ENCODE measurements at places on chromosomes 4 and X.

DNA sequence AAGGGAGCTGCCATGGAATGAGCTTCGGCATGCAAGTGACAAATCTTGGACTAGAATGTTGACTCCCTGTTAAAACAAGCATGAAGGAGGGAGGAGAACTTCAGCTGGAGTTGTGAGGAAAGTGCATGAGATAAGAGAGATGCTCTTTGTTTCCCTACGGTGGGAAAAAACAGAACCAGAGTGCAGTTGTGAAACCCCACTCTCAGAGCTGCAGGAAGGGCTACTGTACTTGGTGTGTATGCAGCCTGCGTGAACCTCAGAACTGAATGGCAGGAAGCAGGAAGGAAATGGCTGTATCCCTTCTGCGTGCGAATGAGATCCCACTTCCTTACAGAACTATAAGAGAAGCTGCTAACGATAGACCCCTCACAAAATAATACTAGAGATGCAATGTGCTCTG is 57.2 kb downstream of the EGF start:
- DNase-seq = no peak

- no peak for DNase-seq
These were observed 853.7 kb downstream of the FAT4 start for GRCh38 chr4:126168484-126168883.

DNA sequence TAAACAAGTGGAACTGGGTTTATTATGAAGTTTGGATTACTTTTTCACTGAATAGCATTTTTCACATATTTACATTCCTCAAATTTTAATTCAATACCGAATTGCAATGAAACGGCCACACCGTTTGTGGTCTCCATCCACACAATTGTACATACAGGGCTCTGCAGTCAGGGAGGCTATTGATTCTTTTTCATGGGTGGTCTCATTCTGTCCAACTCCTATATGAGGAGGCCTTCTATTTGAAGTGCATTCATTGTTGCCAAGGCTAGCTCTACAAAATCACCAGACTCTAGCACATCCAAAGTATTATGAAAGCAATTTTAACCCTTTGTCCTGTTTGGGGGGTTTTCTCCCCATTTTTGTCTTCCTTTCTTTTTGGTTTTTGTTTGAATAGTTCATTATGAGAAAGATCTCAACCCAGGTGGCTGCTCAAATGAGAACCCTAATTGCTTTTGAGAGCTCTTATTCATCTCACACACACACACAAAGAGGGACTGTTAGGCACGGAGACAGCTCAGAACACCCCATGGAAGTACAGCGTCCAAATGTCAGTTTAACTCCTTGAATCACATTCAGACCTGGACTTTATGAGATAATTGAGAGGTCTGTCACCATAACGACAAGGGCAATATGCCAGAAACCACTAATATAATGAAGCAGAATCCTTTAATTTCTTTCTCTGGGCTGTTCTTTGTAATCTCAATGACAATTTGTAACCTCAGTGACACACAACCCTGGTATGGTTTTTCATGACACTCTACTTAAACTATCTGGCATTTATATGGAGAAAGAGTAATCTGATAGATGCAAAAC is 79.4 kb downstream of the NLGN4X start:
- no peak for DNase-seq

DNA sequence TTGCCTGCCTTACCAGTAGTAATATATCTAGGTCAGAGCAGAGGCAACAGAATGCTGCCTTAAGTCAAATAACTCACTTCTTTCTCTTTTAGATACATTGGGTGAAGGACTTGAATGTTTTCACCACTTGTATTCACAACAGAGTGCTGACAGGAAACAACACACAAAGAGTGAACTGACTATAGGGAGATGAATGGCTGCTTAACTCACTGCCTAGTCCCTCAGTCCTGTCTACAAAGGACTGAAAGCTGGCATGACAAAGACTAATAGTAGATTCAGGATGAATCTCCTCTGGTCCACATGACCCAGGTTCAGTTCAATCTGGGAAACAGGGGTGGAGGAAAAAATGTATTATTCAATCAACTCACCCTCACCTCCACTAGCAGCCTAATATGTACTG is 134.2 kb downstream of the GALNTL6 start:
- no peak for DNase-seq

GRCh38 chrX:112654871-112655270 is 24.9 kb downstream of the LHFPL1 start:
- DNase-seq = no peak

DNA sequence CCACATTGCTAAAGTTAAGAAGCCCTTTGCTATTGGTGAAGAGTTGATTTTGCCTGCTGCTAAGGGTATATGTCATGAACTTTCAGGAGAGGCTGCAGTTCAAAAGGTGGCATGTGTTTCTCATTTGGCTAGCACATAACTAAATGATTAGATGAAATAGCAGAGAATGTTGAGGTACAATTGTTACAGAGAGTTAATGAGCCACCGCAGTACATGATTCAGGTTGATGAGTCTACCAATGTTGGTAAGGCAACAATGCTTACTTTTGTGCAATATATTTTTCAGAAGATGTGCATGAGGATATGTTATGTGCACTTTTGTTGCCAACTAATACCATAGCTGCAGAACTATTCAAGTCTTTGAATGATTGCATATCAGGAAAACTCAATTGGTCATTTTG is 21.1 kb upstream of the CXCL2 start:
- no peak for DNase-seq

DNA sequence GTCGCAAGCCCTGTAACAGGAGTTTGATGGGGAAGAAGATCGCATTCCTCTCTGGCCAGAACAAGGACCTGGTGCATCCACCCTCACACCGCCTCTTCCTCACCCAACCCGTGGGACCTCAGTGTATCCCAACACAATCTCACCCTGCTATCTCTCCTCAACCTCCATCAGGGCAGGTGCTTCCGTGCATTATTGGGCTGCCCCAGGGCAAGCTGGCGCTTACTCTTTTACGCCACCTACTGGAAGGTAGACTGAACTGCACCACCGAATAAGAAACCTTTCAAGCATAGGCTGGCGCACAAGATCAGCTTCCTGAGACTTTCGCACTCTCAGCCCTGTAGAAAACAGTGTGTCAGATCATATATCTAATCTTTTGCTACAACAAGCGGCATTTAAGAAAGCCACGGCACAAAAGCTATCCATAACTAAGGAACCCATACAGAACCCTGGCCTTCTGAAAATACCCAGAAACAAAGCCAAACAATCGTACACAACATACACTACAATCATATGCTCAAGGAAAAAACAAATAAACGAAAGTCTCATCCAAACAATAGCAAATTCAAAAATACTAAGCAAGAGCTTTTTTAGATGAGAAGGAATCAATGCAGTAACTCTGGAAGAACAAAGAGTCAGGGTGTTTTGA is 209.3 kb downstream of the UGT8 start:
- peak; percentile 11 for DNase-seq

All from activated CD4-positive, alpha-beta T cell treated with anti-CD3 and anti-CD28 coated beads, Interleukin-2, amount 50 U/mL, for 24 hours (primary cell).